T follicular helper cell (primary cell): ENCODE measurements at places on chromosomes 4 and X.

GRCh38 chrX:74779175-74779574, 146.1 kb downstream of the NEXMIF start:
- DNase-seq: no peak

DNA sequence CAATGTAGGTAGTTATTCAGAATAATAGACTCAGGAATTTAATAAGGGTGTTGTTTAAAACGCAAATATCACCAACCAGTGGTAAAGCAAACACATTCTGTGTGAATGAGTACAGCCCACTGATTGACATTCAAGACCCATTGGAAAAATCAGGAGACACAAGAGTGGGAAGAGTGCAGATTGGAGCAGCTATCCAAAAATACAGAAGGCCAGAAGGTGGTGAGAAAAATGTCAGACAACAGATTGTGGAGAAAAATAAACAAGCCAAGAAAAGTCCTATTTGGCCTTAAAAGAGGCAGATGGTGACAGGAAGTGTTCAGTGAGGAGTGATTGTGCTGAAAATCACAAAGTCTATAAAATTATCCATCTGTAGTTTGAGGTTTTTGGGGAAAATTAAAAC, 39.3 kb downstream of the CPE start:
- no peak for DNase-seq

GRCh38 chr4:94332983-94333590, 9.5 kb downstream of the HPGDS start:
- no peak for DNase-seq

- DNase-seq: no peak
These were observed 405.4 kb upstream of the CPEB2 start for GRCh38 chr4:14596904-14597303.

GRCh38 chrX:133794126-133794525, 191.3 kb downstream of the GPC3 start:
- no peak for DNase-seq

GRCh38 chr4:26302031-26302899, 18.5 kb upstream of the RBPJ start:
- no peak for DNase-seq

- peak; percentile 8 for DNase-seq
These were observed 78.4 kb upstream of the MAP3K15 start for GRCh38 chrX:19593690-19594089.

- no peak for DNase-seq
These were observed 287.2 kb upstream of the CT83 start for GRCh38 chrX:116749943-116750342.

DNA sequence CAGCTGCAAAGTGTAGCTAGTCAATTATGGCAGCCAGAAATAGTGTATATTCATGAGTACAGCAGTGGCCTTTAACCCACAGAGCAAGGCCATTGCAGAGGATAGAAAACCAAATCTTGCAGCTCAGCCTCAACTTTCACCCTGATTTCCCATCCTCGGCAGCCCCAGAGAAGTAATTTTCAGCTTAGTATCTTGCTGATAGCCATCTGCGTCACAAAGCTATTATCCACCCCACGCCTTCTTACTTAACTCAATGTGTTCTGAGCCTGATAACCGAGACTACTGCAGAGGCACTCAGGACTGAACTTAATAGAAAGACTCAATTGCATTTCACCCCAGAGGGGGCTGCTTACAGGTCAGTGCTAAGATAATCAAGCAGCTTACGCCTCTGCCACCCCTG, 174.5 kb upstream of the MAOA start:
- no peak for DNase-seq

DNA sequence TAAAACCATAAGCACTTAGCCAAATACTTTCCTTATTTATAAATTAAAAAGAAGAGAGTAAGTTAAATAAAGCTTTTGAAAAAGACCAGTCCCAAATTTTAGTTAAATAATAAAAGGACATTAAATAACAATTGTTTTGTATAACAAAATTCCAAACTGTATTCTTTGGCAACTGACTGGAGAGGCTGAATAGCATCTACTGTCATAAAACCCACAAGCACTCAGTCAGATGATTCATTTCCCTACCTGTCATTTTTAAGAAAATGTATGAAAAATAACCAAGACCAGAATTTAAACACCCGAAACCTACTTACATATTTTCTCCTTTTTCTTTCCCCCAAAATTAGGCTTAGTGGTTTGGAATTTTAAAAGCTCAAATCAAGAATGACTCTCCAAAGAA, 32.5 kb upstream of the SMIM10L2A start:
- DNase-seq: no peak

DNA sequence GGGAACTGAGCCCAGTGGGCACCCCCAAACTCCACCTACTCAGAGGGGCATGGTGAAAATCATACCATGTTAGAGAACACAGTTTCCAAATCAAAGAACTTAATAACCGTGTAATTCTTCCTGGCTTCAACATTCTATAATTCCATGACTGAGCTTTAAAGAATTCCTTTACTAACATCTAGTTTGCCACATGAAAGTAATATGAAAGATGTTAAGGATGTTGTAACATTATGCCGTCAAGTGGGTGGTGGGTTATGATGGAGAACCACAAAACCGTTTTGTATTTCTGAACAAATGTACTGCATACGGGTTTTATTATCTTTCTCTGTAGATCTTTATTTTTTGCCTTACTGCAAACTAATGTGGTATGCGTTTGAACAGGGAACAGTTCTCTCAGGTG, 549.0 kb upstream of the MAGEB2 start:
- no peak for DNase-seq

- no peak for DNase-seq
These were observed 43.3 kb downstream of the TMEM165 start for GRCh38 chr4:55439023-55439422.

- no peak for DNase-seq
These were observed 421.7 kb upstream of the INTU start for GRCh38 chr4:127210893-127211649.
